Effector CD4-positive, alpha-beta T cell (primary cell): ENCODE measurements at places on chromosomes 1 and 21.

GRCh38 chr1:95994643-95995042 is 726.9 kb upstream of the PTBP2 start:
- no peak for DNase-seq

DNA sequence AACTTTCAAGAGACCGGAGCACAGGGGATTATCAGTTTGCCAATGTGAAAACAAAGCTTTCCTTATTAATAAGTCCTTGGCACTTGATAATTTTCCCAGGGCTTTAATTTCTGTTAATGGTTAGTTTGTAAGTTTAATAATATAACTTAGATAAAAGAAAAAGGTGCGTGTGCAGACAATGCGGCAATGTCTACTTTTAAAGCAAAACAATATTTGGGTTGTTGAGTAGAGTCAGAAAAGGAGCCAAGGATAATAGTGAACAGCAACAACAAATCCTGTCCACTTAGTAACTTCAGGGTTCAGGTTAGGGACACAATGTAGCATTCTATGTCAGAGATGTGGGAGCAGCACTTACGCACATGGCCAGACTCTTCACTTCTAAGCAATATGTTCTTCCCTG is 469.6 kb upstream of the NFIA start:
- DNase-seq = no peak

DNA sequence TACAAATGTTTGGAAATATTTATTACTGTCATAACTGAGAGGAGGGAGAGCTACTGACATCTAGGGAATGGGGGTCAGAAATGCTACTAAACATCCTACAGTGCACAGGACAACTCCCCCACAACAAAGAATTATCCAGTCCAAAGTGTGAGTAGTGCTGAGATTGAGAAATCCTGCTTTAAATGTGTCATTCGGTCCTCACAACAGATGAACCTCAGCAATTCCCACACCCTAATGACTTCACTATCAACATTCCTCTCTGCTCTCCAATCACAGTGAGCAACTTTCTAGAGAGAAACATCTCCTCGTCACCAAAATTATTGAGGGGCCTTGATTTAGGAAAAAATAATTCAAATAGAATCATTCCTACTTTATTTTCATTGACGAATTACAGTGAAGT is 18.0 kb downstream of the OMA1 start:
- DNase-seq = no peak

- no peak for DNase-seq
Measured at GRCh38 chr1:24632832-24633175, 10.3 kb upstream of the SRRM1 start.

- DNase-seq = no peak
Measured at GRCh38 chr1:236058141-236058934, 6.6 kb downstream of the NID1 start.

GRCh38 chr1:17181781-17182464 is 23.0 kb upstream of the PADI1 start:
- no peak for DNase-seq

GRCh38 chr1:101200513-101200912 is 36.3 kb upstream of the S1PR1 start:
- no peak for DNase-seq

- DNase-seq = no peak
Measured at GRCh38 chr1:117556341-117556740, 49.5 kb upstream of the TENT5C start.
